ENCODE measurements at places on chromosomes 12 and 14.

DNA sequence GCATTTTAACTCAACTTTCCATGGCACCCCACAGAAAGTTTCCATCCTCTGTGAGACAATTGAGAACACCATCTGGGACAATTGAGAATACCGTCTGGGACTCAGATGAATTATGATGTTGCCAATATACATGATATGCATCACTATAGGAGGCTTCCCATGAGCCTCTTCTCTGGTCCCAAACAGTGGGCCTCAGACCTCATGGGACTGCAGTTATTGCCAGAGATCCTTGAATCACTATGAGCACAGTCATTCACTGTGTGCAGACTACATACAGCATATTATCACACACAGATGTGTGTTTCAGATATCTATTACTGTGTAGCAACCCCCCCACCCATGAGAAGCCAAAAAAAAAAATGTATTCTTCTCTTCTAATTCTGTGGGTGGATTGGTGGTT lies 134.4 kb downstream of the GXYLT1 start:
- DNase-seq = no peak

- no peak for DNase-seq
Measured at GRCh38 chr14:71693381-71693780, 238.8 kb upstream of the RGS6 start.

GRCh38 chr12:52946797-52947547 lies 1.9 kb upstream of the KRT18 start:
- DNase-seq = no peak

DNA sequence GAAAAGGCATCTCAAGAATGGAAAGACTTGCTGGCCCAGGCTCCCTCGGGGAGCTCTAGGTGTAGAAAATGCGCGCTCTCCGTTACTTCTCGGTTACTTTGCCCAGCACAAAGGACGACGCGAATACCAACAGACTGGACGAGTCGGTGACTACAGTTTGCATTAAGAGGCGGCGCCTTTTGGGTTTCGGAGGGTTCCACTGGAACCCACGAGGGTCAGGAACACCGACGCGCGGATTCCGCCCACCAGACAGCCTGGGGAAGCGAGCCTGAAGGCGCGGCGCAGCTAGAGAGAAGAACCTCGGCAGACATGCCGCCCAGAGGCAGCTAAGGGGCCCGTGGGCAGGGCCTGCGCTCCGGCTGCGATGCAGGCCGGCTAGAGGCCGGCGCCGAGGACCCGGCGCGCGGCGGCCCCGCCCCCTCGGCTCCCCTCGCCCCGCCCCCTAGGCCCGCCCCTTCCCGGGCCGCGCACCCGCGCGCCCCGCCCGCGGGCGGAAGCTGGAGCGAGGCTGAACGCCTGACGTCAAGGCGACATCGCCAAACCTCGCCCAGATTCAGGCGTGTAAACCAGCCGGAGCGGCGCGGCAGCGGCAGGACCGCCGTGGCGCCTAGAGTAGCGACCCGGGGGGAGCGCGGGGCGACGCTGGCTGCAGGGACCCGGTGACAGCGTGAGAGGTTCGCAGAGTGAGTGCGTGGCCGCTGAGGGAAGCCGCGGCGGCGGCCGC lies at the start of gene RAP1B:
Gene RAP1B (plus strand): TSS at position 530 of the 724 bp plus-strand sequence. CDS start 37,826 bp downstream, outside the sequence.
- peak; percentile 58 for DNase-seq

- no peak for DNase-seq
Measured at GRCh38 chr12:38629064-38629463, 276.3 kb downstream of the CPNE8 start.

Measured in HS-5 (cell line).